ENCODE measurements at places on chromosomes 3 and 15. TPM values are rescaled to one million over a fixed set of nuclear protein-coding genes. Genes with fewer than 3 reads are reported as not detected.

The EHD4 gene
- total RNA-seq: 16.0 TPM

The PCOLCE2 gene
- 5.9 TPM for total RNA-seq

The CHRFAM7A gene
- total RNA-seq: 0.42 TPM

The GRAMD2A gene
- 12.1 TPM for total RNA-seq

The PLA2G4D gene
- total RNA-seq: 15.0 TPM

The HAUS2 gene
- total RNA-seq: 17.8 TPM

The CHRM5 gene
- not detected for total RNA-seq

The MAPKAPK3 gene
- total RNA-seq: 108 TPM

The ASB14 gene
- total RNA-seq: not detected

The CLDN18 gene
- total RNA-seq: not detected

The VWA5B2 gene
- total RNA-seq: not detected

The DLG1 gene
- 86.2 TPM for total RNA-seq

The AGTR1 gene
- total RNA-seq: 17.2 TPM

The MORC1 gene
- not detected for total RNA-seq

The KLF13 gene
- 145 TPM for total RNA-seq

The INKA1 gene
- total RNA-seq: 48.1 TPM

The LARP6 gene
- total RNA-seq: 13.4 TPM

The LMOD3 gene
- total RNA-seq: 0.40 TPM

The CLDN1 gene
- total RNA-seq: 653 TPM

The ECE2 gene
- total RNA-seq: not detected

The GRIP2 gene
- total RNA-seq: 0.65 TPM

The NR1I2 gene
- not detected for total RNA-seq

The LRRC49 gene
- total RNA-seq: 3.3 TPM

The FOXL2 gene
- 0.30 TPM for total RNA-seq

The GPR87 gene
- total RNA-seq: 14.7 TPM

The CDHR4 gene
- not detected for total RNA-seq

The TMEM158 gene
- 0.97 TPM for total RNA-seq

The AEN gene
- total RNA-seq: 29.3 TPM

The FBXW12 gene
- not detected for total RNA-seq

The TLR9 gene
- not detected for total RNA-seq

Measured in suprapubic skin (tissue), 4 donors.